ENCODE measurements at places on chromosomes 7 and 10. TPM values are rescaled to one million over a fixed set of nuclear protein-coding genes. Genes with fewer than 3 reads are reported as not detected.

ZNF727 gene
- total RNA-seq = 0.63 TPM

DNA sequence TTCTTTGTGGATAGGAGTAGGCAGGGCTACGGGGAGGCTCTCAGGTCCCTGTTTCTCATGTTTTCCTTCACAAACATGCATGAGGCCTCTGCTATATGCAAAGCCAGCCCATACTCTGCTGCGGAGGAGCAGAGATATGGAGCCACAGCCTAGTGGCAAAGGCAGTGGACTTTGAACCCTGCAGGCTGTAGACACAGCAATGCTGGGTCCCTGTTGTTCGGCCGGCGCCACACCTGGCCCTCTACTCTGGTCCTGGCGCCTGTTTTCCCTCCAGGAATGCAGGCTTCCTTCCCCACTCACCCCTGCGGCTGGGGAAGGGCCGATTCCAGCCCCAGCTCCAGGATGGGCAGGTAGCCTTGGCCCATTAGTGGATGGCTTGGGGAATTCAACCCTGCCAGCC lies 11.5 kb downstream of the CLRN3 start:
- H3K27me3 ChIP-seq = no peaks in the 10 kb centered on the region
- H3K4me3 ChIP-seq = no peak overlapping the region
- H3K4me1 ChIP-seq = no peaks in the 10 kb centered on the region
- H3K36me3 ChIP-seq = no peaks in the 10 kb centered on the region

GRCh38 chr7:131942287-131943150 lies 386.1 kb upstream of the PODXL start:
- H3K27ac ChIP-seq = no peak overlapping the region
- no peaks in the 10 kb centered on the region for H3K36me3 ChIP-seq
- no peak for DNase-seq
- H3K4me1 ChIP-seq = no peaks in the 10 kb centered on the region
- no peaks in the 10 kb centered on the region for H3K27me3 ChIP-seq
- H3K4me3 ChIP-seq = no peak overlapping the region

DNA sequence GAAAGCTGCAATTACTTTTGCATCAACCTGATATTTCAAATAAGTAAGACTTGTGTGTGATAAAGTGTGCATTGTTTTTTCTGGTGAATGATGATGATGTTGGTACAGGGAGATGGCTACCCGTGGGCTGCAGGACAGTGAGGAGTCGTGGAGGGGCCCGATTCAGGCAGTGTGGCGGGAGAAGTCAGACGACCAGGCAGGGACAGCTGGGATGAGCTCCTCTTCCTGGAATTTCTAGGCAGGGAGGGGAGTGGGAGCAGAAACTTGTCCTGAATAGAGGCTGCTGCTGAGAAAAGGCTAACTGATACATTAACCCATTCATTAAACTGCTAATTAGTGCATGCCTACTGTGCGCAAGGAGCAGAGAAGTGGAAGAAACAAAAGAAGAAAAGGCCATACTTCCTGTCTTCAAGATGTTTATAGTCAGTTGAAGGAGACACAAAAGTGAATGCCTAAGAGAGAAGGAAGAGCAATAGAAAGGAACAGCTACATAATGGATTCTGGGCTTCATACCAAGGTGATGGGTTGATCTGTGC lies 9.3 kb upstream of the GATAD1 start:
- no peak for DNase-seq
- no peaks in the 10 kb centered on the region for H3K36me3 ChIP-seq
- H3K4me3 ChIP-seq = no peak overlapping the region
- H3K27me3 ChIP-seq = no peaks in the 10 kb centered on the region
- H3K27ac ChIP-seq = no peak overlapping the region
- no peaks in the 10 kb centered on the region for H3K4me1 ChIP-seq

DNA sequence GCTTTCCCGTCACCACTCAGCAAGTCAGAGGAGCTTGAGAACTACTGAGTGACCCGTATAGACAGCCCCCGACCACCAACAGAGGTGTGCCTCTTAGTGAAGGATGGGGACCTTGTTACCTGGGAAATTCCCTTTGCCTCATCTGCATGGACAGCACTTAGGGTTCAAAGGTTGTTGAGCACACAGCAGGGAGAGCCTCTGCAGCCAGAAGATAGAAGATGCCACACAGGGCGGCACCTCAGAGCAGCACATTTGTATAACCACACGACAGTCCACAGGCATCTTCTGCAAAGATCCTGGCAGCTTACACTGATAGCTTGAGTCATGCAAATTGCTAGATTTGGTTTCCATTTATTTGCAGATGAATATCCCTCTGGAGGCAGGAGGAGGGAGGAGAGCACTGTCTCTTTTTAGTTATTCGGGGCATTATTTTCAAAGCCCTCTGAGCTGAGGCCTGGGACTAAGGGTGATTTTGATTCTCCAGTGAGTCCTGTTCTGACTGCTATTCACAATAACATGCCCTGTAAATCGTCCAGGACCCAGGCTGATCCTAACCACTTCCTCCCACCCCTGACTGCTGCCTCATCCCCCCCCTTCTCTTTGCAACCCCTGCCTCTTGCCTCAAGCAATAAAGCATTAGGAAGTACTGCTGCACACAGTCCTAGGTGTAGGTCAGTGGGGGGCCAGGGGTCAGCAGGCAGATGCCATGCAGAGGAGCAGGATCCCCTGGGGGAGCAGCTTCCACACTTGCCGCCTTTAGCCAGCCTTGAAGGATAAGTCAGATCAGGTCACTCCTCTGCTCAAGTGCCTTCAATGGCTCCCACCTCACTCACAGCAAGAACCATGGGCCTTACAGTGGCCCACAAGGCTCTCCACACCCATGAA lies 24.6 kb upstream of the INMT start:
- no peak overlapping the region for H3K4me3 ChIP-seq
- no peaks in the 10 kb centered on the region for H3K4me1 ChIP-seq
- H3K36me3 ChIP-seq = no peaks in the 10 kb centered on the region

- no peak overlapping the region for H3K4me3 ChIP-seq
- DNase-seq = no peak
- H3K27me3 ChIP-seq = no peaks in the 10 kb centered on the region
- H3K27ac ChIP-seq = no peak overlapping the region
Observed at GRCh38 chr10:26777686-26778085, 80.2 kb downstream of the PDSS1 start.

DNA sequence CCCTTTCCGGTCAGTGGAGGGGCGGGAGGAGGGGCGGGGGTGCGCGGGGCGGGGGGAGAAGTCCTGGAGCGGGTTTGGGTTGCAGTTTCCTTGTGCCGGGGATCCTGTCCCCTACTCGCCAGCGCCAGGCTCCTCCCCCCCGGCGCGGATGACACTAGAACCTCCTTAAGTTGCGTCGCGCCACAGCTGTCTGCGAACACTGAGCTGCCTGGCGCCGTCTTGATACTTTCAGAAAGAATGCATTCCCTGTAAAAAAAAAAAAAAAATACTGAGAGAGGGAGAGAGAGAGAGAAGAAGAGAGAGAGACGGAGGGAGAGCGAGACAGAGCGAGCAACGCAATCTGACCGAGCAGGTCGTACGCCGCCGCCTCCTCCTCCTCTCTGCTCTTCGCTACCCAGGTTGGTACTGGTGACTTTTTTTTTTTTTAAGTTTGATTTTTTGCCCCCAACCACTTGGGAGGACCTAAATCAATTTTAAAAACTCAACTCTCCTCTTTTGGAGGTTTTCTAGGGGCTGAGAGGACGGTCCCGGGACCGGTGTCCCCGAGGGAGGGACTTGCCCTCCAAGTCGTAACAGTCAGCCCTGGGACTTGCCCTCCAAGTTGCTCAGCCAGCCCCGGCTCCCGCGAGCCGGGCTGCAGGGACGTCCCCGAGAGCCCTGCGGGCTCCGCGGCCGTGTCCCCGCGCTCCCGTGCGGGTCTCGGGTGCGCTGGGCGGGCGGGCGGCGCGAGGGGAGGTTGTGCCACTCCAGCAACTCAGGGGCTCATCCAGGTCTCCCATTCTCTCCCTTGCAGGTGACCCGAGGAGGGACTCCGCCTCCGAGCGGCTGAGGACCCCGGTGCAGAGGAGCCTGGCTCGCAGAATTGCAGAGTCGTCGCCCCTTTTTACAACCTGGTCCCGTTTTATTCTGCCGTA lies at the start of gene GATA3:
Gene GATA3, plus strand, starts transcription at position 195 of the 914 bp plus-strand sequence. CDS start 968 bp downstream, outside the sequence.
- H3K4me1 ChIP-seq = no peaks in the 10 kb centered on the region
- H3K36me3 ChIP-seq = no peaks in the 10 kb centered on the region
- peaks cover 40% of the 10 kb centered on the region for H3K27me3 ChIP-seq
- H3K4me3 ChIP-seq = peak within 1 kb of the TSS; percentile 56
- H3K27ac ChIP-seq = peak within 1 kb of the TSS; percentile 53
- DNase-seq = peak; percentile 74

- no peak overlapping the region for H3K27ac ChIP-seq
- no peak for DNase-seq
- H3K4me3 ChIP-seq = no peak overlapping the region
- H3K27me3 ChIP-seq = no peaks in the 10 kb centered on the region
- no peaks in the 10 kb centered on the region for H3K36me3 ChIP-seq
- no peaks in the 10 kb centered on the region for H3K4me1 ChIP-seq
Observed at GRCh38 chr10:1419796-1420610, 317.3 kb downstream of the ADARB2 start.

TLX1 gene
- total RNA-seq = not detected

OGDHL gene
- total RNA-seq = 5.2 TPM

- DNase-seq = no peak
- no peaks in the 10 kb centered on the region for H3K27me3 ChIP-seq
- peaks cover 35% of the 10 kb centered on the region for H3K4me1 ChIP-seq
- H3K27ac ChIP-seq = no peak overlapping the region
Observed at GRCh38 chr7:28748346-28748745, 209.8 kb downstream of the TRIL start.

DNA sequence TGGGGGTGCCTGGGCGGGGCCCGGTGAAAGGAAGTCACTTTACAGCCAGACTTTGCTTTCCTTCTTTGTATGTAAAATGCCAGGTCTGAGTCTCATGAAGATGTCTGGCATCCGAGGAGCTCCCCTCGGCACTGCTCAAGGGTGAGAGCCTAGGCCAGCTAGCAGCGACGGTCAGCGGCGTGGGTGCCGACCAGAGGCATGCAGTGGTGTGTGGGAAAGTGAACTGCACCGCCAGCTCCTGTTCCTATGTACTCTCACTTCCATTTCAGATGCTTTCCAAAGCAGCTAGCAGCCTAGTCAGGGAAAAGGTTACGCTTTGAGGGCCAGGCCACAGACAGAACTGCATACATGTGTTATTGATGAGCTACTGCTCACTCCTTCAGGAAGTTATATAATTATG lies 172.8 kb downstream of the ZMYND11 start:
- no peak overlapping the region for H3K27ac ChIP-seq
- no peaks in the 10 kb centered on the region for H3K27me3 ChIP-seq
- H3K4me3 ChIP-seq = no peak overlapping the region
- no peak for DNase-seq

TLL2 gene
- total RNA-seq = 0.24 TPM

GRCh38 chr10:60277656-60278055 lies 112.0 kb downstream of the ANK3 start:
- no peaks in the 10 kb centered on the region for H3K27me3 ChIP-seq
- peaks cover 18% of the 10 kb centered on the region for H3K4me1 ChIP-seq
- peaks cover 22% of the 10 kb centered on the region for H3K36me3 ChIP-seq
- DNase-seq = no peak

DNA sequence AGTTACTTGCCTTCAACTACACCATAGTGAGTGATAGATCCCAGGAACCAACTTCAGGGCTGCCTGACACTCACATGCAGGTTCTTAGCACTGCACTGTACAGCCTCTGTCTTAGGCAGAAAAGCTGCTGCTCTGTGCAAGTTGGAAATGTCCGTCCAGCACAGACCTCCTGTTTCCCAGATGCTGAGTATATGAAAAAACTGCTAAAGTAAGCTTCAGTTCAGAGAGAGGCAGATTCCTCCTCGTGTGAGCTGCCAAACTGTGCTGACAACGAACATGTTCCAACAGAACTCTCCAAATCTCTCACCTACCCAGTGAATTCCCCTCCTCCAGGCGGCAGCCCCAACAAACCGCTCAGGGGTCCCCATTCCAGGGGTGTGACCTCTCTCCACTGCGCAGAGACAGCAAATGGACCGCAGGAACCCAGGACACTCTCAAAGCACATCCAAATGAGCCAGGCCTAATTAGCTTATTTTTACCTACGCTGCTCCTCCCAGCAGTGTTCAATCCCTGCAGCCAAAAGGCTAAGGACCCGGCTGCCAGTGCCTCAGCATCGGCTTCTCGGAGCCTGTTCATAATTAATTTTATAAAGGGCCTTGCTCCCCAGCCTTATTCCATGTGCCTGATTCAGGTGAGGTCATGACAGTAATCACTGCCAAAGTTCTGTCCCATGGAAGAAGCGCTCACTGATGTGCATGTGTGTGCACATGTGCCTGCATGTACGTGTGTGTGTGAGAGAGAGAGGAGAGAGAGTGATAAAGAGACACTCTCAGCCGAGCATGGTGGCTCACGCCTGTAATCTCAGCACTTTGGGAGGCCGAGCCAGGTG lies 159.5 kb upstream of the AUTS2 start:
- DNase-seq = no peak
- H3K27me3 ChIP-seq = no peaks in the 10 kb centered on the region
- H3K4me3 ChIP-seq = no peak overlapping the region
- no peaks in the 10 kb centered on the region for H3K36me3 ChIP-seq
- peaks cover 8% of the 10 kb centered on the region for H3K4me1 ChIP-seq

- no peak for DNase-seq
- no peak overlapping the region for H3K4me3 ChIP-seq
- no peaks in the 10 kb centered on the region for H3K36me3 ChIP-seq
- H3K4me1 ChIP-seq = no peaks in the 10 kb centered on the region
- no peaks in the 10 kb centered on the region for H3K27me3 ChIP-seq
- no peak overlapping the region for H3K27ac ChIP-seq
Observed at GRCh38 chr7:34727464-34727995, 69.5 kb downstream of the NPSR1 start.

- no peak overlapping the region for H3K4me3 ChIP-seq
- peaks cover 12% of the 10 kb centered on the region for H3K4me1 ChIP-seq
- no peaks in the 10 kb centered on the region for H3K36me3 ChIP-seq
- DNase-seq = no peak
Observed at GRCh38 chr10:75448166-75448565, 16.7 kb downstream of the LRMDA start.

DNA sequence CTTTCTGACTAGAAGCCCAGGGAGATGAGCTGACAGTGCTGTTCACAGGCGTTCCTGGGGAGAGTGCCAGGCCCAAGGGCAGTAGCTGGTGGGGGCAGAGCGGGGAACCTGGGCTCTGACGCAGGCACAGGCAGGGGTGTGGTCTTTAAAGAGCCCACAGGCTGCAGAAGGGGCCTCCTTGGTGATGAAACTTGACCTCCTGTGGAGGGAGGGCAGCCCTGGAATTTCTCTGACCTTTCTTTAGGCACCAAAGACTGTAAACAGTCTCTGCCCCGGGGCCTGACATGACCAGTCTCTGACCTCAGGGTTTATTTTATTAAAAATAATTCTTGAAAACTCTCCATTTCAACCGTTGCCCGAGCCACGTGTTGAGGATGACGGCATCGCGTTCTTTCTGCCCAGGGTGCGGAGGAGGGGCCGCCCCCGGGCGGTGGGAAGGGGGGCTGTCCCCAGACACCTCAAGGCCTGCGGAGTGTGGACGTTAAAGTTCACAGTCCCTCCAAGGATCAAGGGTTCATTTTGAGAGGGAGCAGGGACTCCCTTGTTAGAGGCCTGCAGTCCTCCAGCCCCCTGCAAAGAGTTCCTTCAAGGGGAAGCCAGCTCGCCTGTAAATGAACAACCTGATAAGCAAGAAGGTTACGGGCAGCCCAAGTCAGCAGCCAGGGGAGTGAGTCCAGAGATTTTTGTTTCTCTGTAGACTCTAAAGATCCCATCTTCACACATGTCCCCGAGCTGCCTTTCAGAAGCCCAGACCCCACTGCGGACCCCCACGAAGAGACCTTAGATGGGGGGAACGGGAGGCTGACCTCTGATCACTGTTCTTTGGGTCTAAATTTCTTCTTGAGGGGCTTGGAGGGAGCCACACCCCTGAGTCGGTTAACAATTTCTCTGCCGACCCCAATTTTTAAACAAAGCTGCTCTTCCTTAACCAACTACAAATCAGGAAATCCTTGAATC lies 128.9 kb downstream of the VIPR2 start:
- H3K36me3 ChIP-seq = no peaks in the 10 kb centered on the region
- no peak overlapping the region for H3K4me3 ChIP-seq
- H3K27ac ChIP-seq = peak overlapping the region; percentile 87
- peaks cover 46% of the 10 kb centered on the region for H3K4me1 ChIP-seq
- no peaks in the 10 kb centered on the region for H3K27me3 ChIP-seq
- DNase-seq = peak; percentile 82
